ENCODE measurements at places on chromosomes 4 and X.

DNA sequence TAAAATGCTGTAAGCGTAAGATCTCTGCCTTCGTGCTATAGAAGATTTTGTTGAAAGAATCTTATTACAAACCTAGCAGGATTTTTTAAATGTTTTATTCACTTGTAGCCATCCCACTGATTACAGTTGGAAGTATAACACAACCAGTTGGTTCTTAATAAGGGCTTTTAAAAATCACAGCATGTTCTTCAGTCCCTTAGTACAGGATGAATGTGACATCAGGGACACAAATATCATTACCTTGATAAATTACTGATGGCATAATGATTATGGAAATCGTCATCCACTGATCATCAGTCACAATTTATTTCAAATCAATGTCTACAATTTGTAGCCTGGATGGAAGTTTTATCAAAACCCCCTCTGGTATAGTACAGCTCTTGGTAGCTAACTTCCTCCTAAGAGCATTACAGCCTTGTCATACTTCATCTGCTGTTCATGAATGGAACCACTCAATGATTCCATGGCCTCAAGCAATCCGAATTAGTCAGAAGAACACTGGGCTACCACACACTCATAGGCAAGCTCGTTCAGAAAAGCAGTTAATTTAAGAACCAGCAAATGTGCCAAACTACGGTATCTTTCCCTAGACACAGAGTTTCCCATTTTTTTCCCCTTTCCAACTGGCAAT lies 389.2 kb upstream of the TENM3 start:
- no peak for DNase-seq

DNA sequence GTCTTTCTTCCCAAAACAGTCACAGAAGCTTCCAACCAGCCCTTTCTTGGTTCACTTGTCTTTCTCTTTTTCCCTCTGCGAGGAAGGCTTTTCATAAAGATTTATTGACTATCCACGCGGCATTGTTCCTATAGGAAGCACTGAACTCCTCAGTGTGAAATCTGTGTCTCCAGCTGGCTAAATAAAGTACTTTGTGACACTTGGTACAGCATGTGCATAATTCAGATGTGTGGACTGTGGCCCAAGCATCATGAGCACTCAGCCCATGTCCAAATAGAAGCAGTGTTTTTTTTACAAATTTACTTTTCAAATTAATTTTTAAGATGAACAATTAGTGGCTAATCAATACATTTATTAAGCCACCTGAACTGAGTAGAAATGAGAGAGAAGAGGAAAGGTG lies 146.4 kb downstream of the EDA start:
- no peak for DNase-seq

DNA sequence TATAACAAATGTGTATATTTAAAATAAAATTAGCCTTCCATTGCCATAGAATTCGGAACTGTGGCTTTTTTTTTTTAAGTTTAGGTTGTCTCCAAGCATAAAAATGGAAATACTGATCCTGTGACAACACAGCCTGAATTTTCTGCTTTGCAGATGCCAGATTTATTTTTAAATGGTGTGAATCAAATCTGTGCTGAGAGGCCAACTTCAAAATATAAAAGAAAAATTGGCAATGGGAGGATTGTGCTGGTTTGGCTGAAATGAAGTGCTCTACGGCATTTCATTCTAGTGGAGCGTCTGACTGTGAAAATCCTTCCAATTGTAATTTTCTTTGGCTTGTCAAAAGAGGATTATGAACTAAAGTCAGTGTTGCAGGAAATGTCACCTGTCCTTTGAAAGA lies 580.3 kb upstream of the ZFP42 start:
- DNase-seq, result no peak

DNA sequence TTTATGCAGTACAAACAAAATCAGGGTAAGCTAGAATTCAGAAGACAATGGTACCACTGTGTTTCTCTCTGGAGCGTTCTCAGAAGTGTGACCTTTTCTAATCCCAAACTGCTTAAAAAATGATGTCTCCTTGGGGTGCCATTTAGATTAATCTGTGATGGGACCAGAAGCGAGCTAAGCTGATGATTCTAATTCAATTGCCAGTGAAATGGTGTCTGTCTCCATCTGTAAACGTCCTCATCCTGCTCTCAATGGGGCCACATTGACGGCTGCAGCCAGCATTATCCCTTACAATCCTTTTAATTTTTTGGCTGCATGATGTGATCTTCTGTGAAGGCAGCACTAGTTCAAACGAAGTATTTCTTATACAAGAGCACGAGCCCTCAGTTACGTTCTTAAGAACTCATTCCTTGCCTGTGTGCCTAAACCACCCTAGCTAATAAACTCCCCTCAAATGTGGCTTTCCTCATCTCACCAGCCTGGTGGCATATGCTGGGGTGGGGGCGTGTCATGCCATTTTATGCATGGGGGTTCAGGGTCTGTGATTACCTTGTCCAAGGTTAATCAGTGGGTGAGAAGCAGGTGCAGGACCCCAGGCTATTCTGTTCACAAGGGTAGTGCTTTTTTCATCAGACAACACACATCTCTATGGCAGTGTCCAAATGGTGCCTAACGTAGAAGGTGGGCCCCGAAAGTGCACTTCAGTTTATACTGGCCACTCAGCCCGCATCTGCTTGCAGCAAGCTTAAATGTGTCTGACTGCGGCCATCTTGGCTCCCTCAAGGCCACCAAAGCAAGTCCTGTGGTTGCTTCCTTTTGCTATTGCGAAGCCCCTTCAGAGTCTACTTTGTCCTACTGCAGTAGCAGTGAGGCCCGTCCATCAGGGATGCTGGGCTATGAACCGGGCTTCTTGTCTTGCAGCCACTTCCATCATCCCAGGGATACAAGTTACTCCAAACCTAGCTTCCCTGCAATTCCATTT lies 45.7 kb upstream of the SLC2A9 start:
- peak; percentile 17 for DNase-seq

DNA sequence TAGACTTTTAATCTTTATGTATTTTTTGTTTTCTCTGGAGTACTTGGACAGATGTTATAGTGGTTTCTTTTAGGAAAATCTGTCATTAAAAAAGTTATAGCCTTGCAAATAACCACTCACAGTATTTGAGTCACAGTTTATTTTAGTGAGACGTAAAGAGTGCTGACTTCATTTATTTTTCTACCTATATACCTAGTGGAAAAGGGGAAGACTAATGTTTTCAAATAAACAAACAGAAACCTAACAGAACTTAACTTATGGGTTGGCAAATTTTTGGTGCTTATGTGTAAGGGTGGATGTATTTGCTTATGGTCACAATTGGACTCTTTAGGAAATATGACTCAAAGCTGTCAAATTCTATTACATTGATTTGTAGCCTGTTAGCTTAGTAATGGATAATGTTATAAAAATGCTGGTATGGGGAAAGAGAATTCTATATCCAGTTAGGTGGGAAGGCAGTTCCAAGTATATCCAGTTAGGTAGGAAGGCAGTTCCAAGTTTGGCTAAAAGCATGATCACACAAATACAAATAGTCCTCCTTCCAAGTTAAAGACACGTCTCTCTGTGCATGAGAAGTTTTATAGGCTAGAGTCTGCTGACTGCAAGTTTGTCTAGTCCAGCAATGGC lies 61.9 kb downstream of the SLC9A6 start:
- no peak for DNase-seq

DNA sequence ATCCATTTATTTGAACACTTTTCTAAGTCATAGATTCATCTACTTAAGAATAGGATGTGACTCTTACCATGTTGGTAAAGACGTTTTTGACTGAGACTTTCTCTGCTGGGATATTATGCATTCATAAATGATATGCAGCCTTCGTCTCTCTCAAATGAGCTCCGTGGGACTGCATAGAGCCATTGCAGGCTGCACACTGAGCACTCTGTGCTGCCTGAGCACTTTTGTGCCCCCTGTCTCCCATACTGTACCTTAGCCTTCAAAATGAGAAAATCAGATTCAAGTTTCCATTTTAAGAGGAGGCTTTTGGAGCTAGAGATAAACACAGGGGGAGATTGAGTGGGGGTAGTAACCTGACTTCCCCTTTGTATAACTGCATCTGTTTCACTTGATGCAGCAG lies 433.6 kb downstream of the ZIC3 start:
- no peak for DNase-seq

DNA sequence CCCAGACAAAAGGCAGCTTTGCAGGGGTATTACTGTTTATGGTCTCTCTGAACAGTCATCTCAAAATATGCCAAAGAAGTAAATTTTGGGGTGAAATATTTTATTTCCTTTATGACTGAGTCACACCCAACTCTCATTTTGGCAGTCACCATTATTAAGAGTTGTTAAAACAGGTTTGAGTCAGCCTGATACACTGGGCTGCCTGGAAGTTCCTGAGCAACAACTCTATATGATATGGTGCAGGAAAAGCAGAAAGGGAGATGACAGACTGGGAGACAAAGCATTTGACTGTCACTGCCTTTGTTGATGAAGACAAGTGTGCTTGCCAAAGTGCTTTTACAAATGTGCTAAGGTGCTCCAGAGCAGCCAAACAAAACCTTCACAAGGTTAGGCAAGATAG lies 1263.5 kb downstream of the PCDH7 start:
- no peak for DNase-seq

DNA sequence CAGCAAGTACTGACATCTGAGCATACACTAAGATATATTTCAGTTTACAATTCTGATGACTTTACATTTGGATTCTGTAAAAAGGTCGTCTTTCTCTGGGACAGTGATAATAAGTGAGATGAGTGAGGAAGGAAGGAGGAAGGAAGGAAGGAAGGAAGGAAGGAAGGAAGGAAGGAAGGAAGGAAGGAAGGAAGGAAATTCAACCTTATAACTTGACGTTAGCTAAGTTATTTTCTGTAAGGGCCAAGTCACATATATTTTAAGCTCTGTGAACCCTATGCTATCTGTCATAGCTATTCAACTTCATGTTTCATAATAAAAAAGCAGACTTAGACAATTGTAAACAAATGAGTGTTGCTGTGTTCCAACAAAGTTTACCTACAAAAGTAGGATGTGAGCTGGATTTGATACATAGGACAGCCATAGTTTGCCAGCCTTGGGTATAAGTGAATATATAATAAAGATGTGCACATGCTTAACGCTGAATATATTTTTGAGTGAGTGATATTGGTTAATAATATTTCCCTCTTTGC lies 753.0 kb upstream of the NDST4 start:
- DNase-seq, result no peak

GRCh38 chr4:40225497-40225896 lies 28.7 kb downstream of the RHOH start:
- DNase-seq, result no peak

- DNase-seq, result no peak
Observed at GRCh38 chr4:152011469-152011868, 250.7 kb upstream of the GATB start.

DNA sequence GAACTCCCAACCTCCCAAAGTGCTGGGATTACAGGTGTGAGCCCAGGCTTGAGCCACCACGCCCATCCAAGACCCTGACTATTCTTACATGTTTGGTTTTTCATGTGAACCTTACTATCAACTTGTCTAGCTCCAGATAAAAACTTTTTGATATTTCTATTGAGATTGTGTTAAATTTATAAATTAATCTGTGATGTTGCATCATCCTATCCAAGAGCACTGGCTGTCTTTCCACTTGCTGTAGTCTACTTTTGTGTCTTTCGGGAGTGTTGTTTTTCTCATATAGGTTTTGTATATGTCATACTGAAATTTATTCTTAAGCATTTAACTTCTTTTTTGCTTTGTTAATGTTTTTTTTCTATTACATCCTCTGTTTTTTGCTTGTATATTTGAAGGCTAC lies 34.6 kb downstream of the BRCC3 start:
- no peak for DNase-seq

GRCh38 chrX:40188573-40189417 lies 91.0 kb upstream of the BCOR start:
- DNase-seq, result no peak

- DNase-seq, result no peak
Observed at GRCh38 chr4:154511981-154512380, 20.4 kb upstream of the DCHS2 start.

Measured in kidney (tissue), 22 donors.